ENCODE measurements at places on chromosomes 1 and 21.

DNA sequence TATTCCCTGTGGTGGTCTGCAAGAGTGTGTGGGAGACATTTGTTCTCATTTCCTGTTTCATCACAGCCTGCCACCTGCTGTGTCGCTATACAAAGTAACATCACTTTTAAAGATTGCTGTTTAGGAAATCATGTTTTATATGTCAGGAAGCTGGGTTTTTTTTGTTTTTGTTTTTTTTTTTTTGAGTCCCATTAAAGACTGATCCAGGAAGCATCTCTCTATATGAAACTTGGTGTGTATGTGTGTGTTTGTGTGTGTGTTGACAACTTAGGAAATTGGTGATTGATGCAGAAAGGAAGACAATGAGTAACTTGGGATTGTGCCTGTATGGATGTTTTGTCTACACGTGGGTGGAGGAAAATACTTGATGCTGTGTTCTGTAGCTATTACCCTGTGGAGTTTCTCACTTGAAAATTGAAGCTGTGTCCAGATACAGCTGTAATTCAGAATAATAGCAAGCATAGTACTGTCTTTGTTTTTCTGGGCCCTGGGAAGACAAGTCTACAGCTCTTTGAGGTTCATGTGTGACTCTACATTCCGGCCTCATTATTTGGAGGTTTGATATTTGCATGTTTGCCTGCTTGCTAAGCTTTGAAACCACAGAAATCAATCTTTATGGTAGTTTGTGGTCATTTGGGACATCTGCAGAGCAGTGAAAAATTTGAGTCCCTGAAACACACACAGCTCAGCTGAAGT is 47.9 kb downstream of the LAMC1 start:
- DNase-seq: peak; percentile 28

DNA sequence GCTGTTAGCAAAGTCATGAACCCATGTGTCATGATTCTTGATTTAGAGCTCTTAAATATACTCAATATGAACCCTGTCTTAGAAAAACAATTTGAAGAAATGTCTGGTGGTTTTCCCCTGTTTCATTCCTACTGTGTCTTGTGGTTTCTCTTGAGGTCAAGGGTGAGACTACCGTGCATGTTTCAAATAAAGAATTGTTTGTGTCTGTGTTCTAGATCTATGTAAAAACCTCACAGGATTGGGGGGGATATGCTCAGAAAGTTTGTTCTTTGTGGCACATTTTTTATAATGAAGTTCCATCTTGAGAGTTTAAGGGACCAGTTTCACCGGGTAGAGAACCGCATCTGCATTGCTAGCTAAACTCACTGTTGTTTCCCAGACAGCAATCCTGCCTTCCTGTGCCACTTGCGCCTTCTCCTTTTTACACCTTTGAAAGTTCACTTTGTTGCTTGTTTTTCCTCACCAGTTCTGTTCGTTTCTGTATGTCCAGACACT is 30.9 kb upstream of the CACYBP start:
- DNase-seq: no peak

GRCh38 chr1:53467391-53467790 is 8.2 kb downstream of the DMRTB1 start:
- no peak for DNase-seq

DNA sequence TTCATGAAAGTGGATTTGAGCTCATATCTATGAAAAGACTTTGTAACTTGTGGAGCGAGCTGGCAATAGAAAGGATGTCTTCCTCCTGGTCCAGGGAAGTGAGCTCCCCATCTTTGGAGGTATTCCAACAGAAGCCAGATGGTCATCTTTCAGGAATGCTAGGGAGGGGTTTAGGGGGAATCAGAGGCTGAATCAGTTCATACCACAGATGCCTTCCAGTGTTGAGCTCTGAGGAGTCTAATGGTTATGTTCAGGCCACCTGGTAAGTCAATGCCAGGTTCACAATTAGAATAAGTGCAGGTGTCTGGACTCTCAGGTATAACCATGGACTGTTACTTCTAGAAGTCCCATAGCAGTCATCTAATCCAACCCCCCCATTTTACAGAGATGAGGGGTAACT is 119.1 kb downstream of the ACTL8 start:
- no peak for DNase-seq

DNA sequence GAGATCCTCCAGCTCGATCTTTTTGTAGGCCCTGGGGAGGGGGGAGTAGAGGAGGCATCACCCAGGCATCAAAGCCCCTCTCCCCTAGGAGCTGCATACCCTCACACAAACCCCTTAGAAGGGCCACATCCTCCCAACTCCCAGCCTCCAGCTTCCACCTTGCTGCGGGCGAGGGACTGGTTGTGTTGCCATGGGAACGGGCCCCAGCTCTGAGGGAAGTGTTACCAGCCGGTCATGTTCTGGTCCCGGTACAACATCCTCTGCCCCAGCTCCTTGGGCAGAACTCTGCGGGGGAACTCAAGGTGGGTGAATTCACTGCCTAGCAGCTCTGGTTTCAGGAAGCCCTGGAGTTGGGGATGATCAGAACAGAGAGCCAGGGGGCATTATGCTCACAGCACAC is 4.1 kb downstream of the PPM1J start:
- no peak for DNase-seq
